Stimulated activated CD4-positive, alpha-beta T cell treated with anti-CD3 and anti-CD28 coated beads, Interleukin-12 subunit alpha, Interleukin-12 subunit beta, amount 100 ng/mL, for 4 hours (primary cell): ENCODE measurements at places on chromosomes 1 and 21.

DNA sequence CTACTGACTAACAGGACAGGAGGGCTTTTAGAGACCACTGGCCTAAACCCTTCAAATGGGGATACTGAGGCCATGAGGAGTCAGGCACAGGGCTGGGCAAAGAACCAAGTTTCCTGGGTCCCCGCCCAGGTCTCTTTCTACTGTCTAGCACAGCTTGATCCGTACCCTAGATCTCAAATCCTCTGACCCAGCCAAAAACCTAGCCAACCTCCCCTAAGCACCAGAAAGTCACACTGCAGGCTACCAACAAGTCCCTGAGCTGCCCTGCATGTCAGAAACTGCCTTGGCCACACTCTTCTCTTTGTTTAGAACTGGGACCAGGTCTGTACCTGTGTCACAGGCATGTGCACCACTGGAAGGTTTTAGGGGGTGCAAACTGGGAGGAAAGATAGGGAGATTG lies 33.6 kb downstream of the AHDC1 start:
- DNase-seq: no peak

- no peak for DNase-seq
These were observed 1237.5 kb downstream of the MRPL39 start for GRCh38 chr21:24369746-24370145.

- no peak for DNase-seq
These were observed 35.1 kb upstream of the SLC30A10 start for GRCh38 chr1:219963432-219963831.

GRCh38 chr1:235161685-235162327 lies 756 bp upstream of the RBM34 start:
- DNase-seq: no peak

- DNase-seq: no peak
These were observed 3.8 kb downstream of the TMEM54 start for GRCh38 chr1:32897082-32898049.

DNA sequence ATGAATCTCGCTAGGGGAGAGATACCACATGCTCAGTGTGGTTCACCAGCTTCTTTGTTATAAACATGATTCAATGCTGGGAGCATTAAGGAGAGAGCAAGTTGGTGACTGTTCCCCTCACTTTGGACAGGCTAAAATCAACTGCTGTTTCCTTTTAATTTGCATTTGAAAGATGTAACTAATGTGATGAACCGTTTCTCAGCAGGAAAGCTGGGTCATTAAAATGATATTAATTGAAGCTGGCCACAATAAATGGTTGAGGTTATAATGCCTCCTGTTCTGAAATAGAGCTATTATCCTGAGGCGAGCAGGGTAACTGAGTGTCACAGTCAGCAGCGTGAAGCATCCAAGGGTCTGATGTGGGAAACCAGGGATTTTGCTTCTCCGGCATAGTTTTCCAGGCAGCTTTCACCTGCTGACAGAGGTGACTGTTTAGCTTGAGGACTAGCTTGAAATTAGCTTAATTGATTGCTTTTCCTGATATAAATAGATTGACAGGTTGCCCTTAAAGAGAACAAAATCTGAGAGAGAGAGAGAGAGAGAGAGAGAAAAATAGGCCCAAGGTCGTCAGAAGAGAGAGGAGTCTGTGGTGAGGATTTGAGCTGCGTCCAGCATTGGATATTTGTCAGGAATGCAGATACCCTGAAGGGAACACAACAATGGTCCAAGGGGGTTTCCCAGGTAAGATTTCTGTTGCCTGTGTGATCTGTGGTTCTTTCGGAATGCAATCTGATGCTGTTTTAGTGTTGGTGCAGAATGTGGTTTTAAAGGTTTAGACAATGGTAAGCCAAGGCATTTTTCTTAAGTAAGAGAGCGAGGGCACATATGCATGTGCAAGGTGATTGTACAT lies 209.7 kb downstream of the PATJ start:
- DNase-seq: no peak

GRCh38 chr1:90561911-90562310 lies 155.2 kb downstream of the BARHL2 start:
- no peak for DNase-seq

GRCh38 chr1:54569339-54569738 lies 21.3 kb downstream of the ACOT11 start:
- DNase-seq: no peak

DNA sequence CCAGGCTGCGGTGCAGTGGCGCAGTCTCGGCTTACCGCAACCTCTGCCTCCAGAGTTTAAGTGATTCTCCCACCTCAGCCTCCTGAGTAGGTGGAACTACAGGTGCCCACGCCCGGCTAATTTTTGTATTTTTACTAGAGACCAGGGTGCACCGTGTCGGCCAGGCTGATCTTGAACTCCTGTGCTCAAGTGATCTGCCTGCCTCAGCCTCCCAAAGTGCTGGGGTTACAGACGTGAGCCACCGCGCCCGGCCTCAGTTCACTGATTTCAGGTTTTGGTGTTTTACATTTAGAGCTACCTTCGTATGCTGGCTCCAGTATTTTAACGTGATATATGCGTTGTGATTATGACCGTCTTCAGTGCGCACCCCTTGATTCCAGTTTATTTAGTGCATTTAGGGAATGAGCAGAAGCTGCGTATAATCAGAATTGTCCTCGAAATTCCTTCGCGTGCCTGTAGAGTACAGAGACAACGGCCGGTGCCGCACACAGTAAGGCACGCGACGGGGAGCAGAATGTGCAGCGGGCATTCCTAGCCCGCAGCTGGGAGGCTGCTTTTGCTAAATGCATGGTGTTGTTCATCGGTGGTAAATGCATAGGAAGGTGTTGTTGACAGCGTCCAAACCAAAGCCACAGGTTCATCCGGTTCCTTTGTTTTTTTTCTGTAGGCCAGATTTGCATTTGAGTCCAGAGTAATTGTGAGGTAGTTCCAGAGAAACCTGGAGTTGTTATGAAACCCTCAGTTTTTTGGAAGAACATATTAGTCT lies 48.9 kb upstream of the DIP2A start:
- no peak for DNase-seq

DNA sequence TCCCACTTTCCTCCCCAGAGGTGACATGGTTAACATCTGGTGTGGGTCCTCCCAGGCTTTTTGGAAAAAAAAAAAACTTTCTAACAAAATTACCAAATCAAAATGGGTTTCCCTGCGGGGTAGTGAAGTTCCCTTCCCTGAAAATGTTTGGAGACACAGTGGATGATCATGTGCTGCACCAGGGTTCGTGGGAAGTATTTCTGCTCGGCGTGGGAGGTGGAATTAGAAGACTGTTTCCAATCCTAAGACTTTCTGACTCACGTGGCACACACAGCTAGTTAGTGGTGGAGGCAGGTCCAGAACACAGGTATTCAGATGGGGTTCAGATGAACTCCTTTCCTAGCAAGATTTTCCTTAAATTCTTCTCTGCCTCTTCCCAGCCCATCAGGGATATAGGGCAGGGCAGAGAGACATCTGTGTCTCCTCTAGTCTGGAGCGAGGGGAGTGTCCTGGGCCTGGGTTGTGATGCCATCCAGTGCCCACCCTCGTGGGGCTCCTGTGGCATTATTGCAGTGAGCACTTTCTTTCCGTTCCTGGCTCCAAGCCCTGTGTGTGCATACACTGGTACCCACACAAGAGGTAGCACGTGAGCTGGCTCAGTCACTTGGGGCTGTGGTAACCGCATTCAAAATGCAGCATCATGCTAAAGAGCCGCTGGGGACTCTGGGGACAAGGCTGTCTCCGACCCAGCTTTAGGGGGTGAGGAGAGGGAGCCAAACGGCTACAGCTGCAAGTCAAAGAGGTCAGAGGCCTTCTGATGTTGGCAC lies 27.5 kb downstream of the KCNC4 start:
- no peak for DNase-seq

DNA sequence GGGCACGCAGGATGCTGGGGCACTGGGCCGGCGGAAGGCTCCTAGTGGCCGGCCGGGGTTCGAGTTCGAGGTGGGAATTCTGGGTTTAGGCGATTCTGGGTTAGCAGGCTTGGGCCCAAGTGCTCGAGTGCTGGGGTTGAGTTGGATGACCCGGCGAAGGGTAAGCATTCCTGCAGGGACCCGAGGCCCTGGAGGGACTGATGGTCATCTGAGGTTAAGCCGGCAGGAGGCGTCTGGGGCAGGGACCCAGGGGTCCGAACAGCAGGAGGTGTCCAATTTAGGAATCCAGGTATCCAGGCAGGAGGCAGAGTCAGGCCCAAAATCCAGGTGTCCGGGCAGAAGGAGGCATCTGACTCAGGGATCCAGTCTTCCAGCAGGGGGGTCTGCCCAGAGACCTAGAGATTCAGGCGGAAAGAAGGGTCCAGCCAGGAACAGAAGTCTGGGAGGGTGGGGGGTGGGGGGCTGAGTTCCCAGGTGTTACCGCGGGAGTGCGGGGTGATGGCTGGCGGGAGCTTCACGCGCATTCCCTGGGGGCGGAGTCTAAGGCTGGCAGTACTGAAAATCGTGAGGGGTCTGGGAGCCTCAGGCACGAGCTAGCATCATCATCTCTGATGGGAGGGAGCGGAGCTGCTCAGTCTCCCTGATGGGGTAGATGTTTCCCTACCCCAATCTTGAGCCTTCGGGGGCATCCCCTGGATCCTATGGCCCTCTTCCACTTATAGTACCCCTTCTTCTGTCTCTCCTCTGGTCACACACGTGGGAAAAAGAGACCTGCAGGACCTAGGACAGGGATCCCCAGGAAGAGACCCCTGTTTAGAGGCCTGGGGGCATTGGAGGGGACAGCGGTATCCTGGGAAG lies 585 bp downstream of the GPR3 start:
- DNase-seq: no peak

DNA sequence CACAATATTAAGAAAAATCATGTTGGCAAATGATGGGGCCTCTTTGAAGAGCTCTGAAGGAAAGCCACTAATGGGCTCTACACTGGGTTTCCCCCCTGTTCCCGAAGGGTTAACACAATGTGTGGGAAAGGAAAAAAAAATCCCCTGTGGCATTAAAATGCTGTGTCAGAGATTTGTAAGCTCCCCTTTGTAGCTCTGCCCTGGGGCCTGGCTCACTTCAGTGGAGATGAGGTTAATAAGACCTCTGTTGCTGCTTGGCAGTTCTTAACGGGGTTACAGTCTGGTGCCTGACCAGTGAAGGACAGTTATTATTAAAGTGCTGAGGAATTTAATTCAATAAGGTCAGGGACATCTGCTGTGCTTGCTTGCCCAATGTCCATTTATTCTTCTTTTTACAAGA lies 129.7 kb upstream of the UBE2U start:
- DNase-seq: no peak

DNA sequence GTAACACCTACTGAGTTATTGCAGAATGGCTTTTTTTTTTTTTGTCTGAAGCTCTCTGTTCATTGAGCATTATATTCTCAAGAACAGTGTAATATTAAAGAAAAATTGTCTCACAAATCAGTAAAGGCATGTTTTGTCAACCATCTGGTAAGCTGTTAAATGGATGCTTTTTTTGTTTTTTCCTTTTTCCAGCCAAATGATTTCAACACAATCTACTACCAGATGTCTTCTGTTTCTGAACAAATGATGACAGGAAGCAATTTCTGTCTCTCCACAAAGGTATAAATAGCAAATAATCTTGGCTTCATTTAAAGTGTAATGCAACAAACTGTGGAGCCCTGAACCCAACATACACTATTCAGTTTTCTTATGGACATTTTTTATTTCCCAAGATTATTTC lies 78.6 kb upstream of the RGS2 start:
- DNase-seq: no peak

GRCh38 chr1:226019572-226019971 lies 20.4 kb upstream of the SDE2 start:
- DNase-seq: no peak

GRCh38 chr1:87535551-87535950 lies 206.9 kb downstream of the LMO4 start:
- no peak for DNase-seq

- DNase-seq: no peak
These were observed 15.0 kb upstream of the ROR1 start for GRCh38 chr1:63758791-63759190.

GRCh38 chr1:210129759-210130158 lies 102.8 kb upstream of the SERTAD4 start:
- DNase-seq: no peak

DNA sequence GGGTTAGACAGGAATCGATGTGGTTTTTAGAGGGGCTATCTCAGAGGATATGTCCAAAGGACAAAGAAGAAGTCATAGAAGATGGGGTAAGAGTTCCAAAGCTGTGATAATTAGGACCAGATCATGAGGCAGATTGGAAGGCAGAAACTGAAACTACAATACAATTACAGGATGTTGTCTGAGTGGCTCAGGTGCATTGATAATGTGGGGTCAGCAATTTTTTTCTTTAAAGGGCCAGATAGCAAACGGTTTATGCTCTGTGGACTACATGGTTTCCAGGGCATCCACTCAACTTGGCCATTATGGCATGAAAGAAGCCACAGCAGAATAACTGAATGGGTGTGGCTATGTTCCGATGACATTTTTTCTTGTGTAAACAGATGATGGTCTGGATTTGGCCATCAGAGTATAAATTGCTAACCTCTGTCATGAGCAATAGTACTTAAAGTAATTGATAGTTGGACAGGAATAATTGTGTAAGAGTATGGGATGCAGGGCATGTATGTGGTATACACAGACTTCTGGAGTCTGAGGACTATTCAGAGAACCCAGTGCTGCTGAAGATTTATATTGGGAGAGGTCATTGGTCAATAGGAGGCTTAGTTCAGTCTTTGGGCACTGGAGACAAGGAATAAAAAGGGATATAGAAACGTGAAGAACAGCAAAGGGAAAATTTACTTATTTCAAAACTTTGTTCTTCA lies 198.4 kb upstream of the ADGRL4 start:
- DNase-seq: no peak

- no peak for DNase-seq
These were observed 111.9 kb upstream of the C21orf91 start for GRCh38 chr21:17931080-17931479.

- DNase-seq: no peak
These were observed 74.9 kb upstream of the ADGRL2 start for GRCh38 chr1:81725823-81726222.

GRCh38 chr1:101264697-101265096 lies 27.9 kb downstream of the S1PR1 start:
- no peak for DNase-seq

- DNase-seq: no peak
These were observed 10.0 kb downstream of the CDK18 start for GRCh38 chr1:205514211-205515142.

- DNase-seq: no peak
These were observed 9.2 kb downstream of the POU2F1 start for GRCh38 chr1:167229719-167230385.

GRCh38 chr1:85822696-85823095 lies 114.5 kb upstream of the ZNHIT6 start:
- DNase-seq: no peak

DNA sequence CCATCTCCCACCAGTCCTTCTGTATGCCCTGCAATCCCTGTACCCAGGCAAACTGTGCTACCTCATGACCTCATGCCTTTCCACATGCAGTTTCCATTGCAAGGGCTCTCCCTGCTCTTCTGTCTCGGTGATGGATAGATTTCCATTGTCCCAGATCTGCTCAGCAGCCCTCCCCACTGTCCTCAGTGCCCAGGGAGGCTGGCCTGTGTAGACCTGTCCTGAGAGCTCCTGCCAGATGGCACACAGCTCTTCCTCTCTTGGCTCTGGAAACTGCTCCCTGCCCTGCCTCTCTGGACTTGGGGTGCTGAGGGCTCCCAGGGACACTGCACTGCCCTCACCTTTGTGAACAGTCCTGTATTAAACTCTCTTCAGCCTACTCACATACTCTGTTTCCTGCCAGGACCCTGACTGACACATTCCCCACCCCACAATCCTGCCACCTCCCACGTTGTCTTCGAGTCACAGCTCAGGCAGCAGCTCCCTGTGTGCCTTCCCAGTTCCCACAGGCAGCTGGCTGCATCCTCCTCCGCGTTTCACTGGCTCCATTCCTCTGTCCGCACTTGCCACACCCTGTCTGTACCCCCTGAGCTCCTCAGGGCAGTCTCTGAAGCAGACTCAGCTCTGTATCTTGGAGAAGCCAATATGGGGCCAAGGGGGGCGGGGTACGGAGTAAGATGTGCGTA lies 57.0 kb downstream of the SPATA46 start:
- DNase-seq: no peak
